ENCODE measurements at places on chromosomes 16 and 17.
A peak's percentile ranks its signal among the peaks of the same experiment; 100 is the strongest.

- no peak for DNase-seq
Measured at GRCh38 chr16:57471852-57472664, 9.6 kb downstream of the POLR2C start.

- DNase-seq = no peak
Measured at GRCh38 chr17:45768000-45768399, 16.1 kb upstream of the CRHR1 start.

- DNase-seq = no peak
Measured at GRCh38 chr17:57561072-57561861, 183.8 kb downstream of the CCDC182 start.

DNA sequence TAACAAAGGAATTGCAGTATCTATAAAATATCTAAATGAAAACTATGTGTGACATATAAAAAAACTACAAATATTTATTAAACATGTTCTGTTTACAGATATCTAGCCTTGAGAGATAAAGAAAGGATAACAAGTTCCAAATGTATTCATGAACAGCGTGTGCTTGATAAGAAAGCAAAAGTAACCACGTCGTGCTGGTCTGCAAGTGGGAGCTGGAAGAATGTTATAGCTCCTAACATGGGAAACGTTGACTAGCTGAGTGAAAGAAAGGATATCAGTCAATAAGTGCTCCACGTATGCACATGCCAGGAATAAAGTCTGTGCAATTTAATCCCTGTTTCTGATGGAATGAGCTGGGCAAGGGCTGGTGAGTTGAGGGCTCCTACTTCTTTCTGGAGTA is 71.2 kb upstream of the CDYL2 start:
- no peak for DNase-seq

DNA sequence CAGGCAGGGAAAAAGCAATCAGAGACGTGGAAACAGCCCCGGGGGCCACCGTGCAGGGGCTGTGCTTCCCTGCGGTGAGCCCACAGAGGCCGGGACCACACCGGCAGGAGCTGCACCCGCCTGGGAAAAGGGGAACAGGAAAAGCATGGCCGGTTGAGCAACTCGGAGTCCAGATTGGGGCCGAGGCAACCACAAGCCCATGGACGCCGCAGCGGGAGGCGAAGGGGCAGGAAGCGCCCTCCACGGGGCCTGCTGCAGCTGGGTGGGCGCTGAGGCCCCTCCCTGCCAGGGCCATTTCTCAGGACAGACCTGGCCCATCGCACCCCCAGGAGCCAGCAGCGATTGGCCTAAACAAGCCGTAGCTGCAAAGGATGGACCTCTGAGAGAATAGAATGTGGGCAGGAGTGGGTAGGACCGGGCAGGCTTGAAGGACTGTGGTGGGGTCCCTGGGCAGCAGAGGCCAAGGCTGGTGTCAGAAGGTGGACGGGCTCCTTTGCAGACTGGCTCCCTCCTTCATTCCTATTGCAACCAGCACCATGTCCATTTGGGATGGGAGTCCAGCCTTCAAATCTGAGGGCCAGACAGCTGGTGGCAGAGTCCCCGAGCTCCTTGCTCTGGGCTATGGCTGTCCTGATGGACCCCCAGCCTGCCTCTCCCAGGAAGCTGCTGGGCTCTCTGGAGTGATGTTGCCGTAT is 30.4 kb downstream of the COX4I1 start:
- no peak for DNase-seq

GRCh38 chr17:52024300-52024870 is 134.1 kb downstream of the CA10 start:
- no peak for DNase-seq

GRCh38 chr17:74516561-74517328 is 14.5 kb downstream of the CD300LB start:
- DNase-seq = no peak

DNA sequence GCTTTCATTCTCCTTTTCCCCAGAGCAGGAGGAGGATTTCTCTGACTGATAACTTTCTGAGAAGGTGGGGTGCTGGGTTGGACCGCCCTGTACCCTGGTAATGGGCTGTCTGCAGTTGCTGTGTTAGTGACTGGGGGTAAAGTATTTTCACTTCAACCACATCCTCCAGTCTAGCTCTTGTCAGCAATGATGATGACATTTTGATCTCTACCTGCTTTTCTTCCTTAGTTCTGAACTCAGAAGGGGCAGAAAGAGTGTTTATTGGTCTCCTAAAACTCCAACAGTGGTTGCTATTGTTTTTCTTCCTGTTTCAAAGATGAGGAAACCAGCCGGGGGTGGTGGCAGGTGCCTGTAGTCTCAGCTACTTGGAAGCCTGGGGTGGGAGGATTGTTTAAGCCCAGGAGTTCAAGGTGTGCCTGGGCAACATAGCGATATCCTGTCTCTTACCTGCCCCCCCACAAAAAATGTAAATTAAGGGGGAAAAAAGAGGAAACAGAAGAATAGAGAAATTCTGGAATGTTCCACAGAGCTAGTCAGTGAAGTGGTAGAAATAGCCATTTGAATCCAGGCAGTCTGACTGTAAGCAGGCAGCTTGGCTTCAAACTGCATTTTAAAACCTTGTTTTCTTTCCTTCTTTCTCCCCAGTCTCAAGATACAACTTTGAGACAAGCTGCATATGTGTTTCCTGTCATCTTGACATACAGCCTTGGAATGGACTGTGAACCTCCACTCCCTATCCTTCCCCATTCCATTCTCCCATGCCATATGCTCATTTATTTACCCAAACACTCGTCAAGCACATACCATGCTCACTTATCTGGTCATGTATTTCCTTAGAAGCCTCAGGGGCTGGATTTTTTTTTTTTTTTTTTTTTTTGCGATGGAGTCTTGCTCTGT is 3.3 kb upstream of the N4BP1 start:
- DNase-seq = no peak

DNA sequence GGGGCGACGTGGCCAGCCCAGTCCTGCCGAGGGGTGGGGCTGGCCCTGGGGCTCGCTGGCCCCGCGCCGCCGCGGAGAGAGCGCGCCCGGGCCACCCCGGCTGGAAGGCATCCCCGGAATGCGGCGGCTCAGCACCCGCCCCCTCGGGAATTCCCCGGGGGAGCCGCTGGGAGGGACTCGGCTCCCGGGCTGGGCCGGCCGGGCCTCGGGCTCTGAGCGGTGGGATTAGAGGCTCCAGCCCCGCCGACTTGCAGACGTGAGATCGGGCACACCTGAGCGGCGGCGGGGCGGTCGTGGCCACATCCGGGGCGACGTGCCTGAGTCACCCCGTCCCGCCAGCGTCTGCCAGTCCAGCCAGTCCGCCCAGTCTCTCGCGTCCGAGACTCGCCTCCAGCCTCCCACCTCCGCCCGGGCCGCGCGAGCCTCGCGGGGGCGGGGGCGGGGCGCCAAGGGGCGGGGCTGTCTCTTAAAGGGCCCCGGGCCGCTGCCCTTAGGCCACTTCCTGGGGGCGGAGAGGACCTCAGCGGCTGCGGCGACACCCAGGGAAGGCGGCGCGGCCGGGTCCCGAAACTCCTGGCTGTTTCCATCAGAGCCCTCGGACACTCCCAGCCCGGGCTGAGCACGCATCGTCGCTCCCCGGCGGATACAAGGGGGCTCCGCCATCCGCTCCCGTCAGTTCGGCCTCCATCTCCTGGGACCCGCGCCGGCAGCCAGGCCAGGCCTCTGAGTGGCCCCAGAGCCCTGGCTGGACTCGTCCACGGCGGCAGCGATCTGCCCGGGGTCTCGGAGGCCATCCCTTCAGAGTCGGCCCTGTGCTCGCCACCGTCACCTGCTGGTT is at the start of gene KCTD11:
Gene KCTD11 (plus strand): TSS at position 498 of the 838 bp plus-strand sequence.
- peak; percentile 46 for DNase-seq

- DNase-seq = no peak
Measured at GRCh38 chr17:12990041-12990808, 27.6 kb downstream of the ELAC2 start.

GRCh38 chr17:4072487-4073157 is 70.2 kb downstream of the ZZEF1 start:
- no peak for DNase-seq

DNA sequence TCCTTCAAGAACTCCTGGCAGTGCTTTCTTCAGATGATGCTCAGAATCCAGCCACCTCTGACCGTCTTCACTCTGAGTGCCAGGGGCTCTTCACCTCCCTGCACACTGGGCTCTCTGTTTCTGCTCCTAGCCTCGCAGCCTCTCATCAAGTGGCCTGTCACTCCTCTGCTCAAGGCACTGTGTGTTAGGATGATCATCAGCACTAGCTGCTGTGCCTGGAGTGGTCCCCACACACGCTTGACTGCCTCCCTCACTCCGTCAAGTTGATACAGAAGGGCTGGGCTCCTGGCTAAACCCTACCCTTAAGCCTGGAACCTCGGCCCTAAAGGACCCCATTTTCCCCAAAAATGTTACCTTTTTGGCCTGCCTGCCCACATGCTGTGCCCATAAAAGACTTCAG is 15.6 kb downstream of the KRT9 start:
- no peak for DNase-seq

- DNase-seq = peak; percentile 86
Measured at GRCh38 chr17:2049333-2050299, 5.3 kb upstream of the HIC1 start.

GRCh38 chr17:1487939-1488825 is 4.3 kb downstream of the MYO1C start:
- DNase-seq = peak; percentile 57

GRCh38 chr16:57020651-57021050 is 31.3 kb downstream of the NLRC5 start:
- DNase-seq = no peak

DNA sequence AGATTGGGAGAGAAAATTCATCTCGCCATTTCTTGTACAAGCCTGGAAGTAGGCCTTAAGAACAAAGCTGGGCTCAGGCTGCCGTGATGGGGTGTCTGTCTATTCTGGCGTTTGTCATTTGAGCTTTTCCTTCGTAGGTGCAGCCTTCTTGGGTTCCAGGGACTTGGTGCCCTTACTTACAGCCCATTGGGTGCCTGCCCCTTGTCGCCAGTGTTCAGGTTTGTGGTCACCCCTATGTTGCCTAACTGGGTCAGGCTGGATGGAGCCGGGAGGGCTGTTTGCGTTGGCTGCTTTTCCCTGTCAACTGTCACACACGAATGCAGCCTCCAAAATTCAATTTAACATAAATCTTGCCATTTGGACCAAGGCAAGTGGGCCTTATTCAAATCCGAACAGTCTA is 23.7 kb upstream of the MED9 start:
- DNase-seq = no peak

- DNase-seq = no peak
Measured at GRCh38 chr16:11636172-11636721, 32.0 kb upstream of the SNN start.

DNA sequence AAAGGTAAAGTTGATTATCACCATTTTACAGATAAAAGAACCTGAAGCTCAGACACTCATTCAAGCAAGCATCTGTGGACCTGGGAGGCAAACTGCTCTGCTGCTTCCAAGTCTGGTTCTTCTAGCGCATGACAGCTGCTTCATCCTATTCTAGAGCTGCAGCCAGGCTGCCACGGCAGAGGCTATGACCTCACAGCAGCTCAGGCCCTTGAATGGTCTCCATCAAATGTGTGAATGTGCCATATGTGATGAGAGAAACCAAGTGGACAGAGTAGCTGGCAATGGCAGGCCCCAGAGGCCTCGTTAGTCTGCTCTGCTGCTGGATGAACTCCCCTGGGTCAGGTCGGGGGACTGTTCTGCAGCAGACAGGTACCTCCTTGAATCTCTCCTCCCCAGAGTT is 30.7 kb upstream of the FOXJ1 start:
- no peak for DNase-seq

GRCh38 chr16:10658943-10659342 is 35.8 kb downstream of the TEKT5 start:
- no peak for DNase-seq

GRCh38 chr16:58462997-58463941 is 36.7 kb upstream of the NDRG4 start:
- DNase-seq = no peak

DNA sequence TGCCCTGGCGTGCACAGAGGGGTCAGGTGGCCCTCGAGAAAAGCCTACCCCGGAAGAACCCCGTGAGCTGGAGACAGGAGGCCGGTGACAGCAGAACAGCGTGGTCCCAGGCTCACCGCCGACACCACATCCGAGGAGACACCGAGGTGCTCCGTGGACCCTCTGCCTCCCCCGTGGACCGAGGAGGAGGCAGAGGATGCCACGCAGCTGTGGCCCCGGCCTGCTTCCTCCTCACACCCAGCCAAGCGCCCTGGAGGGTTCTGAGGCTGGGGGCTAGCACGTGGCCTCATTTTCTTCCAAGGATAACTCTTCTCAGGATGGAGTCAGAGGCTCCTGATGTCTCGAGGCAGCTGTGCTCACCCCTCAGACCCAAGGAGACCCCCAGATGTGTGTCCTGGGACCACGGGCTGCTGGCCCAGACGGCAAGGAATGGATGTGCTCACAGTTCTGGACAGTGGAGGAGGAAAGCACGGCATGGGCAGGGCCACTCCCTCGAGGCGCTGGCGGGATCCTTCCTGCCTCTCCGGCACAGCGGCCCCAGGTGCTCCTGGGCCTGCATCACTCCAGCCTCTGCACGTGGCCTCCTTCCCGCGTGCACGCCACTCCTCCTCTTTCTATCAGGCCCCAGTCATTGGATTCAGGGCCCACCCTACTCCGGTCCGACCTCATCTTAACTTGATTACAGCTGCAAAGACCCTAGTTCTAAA is 4.4 kb upstream of the PVALEF start:
- no peak for DNase-seq

- DNase-seq = no peak
Measured at GRCh38 chr17:74096456-74096855, 107.0 kb upstream of the RPL38 start.

DNA sequence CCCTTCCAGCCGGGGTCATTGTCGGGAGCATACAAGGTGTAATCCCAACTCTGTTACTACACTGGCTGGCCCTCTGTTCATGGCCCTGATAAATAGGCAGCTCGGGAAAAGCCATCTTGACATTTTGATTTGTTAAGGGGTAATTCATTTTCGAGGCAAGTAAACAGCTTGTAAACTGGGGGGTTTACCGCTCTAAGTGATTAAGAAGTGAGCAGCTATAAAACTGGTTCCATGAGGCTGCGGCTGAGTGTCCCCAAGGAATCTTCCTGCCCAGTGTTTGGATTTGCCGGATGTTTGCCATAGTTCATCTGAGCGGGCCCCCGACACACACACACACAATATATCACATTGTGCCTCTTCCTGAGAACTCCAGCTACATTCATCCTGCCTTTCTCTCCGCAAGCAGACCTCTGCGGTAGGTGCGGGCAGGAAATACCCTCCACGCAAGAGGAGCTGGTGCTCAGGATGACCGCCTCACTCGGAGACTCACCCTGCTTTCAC is 92.2 kb downstream of the SOCS1 start:
- DNase-seq = no peak

GRCh38 chr17:81332914-81333528 is 37.9 kb upstream of the SLC38A10 start:
- no peak for DNase-seq

- DNase-seq = no peak
Measured at GRCh38 chr17:45402916-45403315, 29.8 kb downstream of the ARHGAP27 start.

- no peak for DNase-seq
Measured at GRCh38 chr17:42853597-42853967, 2.6 kb downstream of the AOC3 start.

GRCh38 chr16:23858542-23858941 is 22.8 kb downstream of the PRKCB start:
- DNase-seq = no peak

GRCh38 chr16:3171855-3172593 is 16.0 kb upstream of the OR1F1 start:
- DNase-seq = no peak
